NCI-H2171 treated with DMSO at 0.1 percent for 48 hours (cell line): ENCODE measurements at places on chromosomes 7 and 10.

GRCh38 chr10:92142949-92143348, 147.9 kb downstream of the CPEB3 start:
- DNase-seq, result no peak

GRCh38 chr7:44617225-44617890, 10.9 kb downstream of the OGDH start:
- no peak for DNase-seq

DNA sequence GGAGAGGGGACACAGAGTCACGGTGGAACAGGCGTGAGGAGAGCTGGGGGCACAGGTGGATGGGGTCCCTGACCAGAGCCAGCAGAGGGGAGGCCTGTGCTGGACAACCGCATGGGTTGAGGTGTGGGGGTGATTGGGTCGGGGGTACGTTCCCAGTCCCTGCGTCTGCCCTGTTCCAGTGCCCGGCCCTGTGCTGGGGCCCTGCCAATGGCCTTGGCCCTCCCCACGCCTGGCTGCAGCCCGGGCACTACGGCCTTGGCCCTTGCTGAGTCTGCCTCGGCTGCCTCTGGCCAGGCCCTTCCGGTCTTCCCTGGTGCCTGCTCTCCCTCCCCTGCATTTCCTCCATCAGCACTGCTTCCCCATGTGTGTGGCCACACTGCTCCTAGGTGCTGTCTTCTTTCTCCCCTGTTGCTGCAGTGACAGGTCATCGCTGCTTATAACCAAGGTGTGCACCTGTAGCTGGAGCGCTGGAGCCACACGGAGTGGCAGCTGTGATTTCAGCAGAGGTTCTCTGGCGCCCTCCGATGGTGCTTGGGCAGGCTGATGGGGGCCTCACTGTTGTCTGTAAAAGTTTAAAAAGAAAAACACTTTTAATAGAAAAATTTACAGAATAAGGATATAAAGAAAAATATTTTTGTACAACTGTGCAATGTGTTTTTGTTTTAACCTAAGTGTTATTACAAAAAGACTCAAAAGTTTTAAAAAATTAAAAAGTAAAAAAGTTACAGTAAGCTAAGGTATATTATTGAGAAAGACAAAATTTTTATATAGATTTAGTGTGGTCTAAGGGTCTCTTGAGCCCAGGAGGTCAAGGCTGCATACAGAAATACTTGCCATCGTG, 45.2 kb upstream of the BHLHA15 start:
- DNase-seq, result peak; percentile 32

- no peak for DNase-seq
Observed at GRCh38 chr10:92727550-92727949, 37.8 kb downstream of the HHEX start.

GRCh38 chr10:72790216-72790990, 98.5 kb downstream of the MCU start:
- no peak for DNase-seq

GRCh38 chr10:85459906-85460305, 906.7 kb downstream of the GRID1 start:
- DNase-seq, result no peak

DNA sequence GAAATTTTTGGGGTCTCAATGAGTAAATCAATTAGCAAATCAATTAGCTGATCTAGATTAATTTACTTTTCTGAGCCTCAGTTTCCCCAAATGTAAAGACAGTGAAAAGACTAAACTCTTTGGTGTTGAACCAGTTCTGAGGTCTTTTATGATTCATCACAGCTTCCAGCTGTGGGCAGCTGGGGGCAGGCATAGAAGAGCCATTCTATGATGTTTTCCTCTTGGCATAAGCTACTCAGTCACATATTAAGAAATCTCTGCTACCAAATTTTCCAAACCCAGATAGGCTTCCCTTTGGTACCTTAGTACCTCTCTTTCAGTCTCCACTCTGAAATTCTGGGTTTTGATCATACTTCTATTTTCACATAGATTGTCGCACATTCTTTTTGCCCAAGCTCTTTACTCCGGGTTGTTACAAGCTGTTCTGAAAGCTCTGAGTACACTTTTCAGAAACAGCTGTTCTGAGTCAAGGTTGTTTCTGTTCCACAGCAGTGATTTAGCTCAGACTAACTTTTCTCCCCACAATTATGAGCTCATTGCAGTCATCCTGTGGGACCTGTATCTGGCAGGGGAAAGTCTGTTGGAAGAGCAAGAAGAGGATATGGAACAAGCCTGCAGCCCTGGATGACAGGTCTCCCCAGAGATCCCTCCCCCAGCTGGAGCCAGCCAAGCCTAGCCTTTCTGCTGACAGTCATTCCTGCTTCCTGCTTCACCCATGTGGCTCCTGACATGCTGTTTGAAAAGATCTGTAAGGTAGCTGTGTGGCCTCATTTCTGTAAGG, 599.6 kb upstream of the GHITM start:
- DNase-seq, result peak; percentile 53

- peak; percentile 91 for DNase-seq
Observed at GRCh38 chr7:44796034-44796503, 412 bp upstream of the PPIA start.

DNA sequence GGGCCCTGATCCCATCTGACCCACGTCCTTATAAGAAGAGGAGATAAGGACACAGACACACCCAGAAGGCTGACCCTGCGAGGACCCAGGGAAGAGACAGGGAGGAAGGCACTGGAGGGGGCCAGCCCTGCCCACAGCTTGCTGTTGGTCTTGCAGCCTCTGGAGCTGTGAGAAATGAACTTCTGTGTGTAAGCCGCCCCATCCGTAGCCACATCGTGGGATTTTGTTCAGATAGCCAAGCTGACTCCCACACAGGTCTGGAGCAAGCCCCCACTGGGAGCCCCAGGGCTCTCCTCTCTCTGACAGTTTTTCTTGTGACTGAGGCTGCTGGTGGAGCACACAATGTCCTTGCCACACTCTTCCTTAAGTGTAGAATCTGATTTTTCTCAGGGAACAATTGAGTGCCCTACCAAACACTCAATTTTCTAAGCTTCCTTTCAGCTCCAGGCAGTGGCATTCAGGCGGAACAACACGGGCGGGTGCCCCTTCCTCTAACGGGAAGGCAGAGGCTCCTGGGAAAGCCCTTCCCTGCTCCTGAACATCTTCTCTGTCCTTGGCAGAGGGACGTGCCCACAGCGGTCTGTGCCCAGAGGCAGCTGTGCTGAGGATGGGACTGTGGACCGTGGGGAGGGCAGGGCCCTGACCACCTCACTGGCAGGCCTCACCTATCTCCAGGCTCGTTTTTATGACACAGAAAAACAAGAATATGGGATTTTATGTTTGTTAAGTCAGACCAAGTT, 160.6 kb upstream of the SHH start:
- no peak for DNase-seq

DNA sequence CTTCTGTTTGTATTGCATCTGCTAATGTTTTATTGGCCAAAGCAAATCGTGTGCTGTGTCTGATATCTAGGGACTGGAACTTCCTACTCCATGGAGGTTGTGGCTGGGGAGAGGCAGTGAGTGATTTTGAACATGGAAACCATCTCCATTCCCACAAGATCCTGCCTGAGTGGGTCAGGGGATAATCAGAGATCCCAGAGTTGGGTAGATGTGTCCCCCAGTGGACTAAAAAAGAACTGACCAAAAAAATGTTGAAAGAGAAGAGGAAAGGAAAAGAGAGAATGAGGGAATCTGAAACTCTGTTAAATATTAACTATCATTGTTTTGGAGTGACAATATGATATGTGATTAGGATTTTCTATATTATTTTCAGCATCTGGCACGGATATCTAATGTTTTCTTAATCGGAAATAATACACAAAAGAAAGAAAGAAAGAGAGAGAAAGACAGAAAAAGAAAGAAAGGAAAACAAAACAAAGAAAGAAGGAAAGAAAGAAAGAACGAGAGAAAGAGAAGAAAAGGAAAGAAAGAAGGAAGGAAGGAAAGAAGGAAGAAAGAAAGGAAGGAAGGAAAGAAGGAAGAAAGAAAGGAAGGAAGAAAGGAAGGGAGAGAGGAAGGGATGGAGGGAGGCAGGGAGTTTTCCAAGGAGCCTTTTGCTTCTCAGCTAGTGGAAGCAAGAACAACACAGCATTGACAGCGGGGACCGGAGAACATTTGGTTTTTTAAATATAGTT, 638.5 kb downstream of the CCSER2 start:
- no peak for DNase-seq

DNA sequence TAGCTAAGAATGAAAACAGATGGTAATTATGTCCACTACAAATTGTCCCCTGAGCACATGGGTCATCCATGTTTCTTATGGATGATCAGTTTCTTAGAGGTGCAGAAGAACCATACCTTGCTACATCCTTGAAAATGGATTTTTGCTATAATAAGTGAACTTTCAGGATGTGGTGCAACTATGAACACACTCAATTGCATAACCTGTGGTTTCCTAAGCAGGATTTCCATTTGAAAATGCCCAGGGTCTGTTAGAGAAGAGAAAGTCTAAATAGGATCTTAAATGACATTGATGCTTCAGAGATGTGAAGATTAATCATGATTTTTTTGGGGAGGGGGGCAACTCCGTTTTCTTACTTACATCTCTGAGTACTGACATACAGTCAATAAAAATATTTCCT, 39.6 kb upstream of the CACNB2 start:
- DNase-seq, result no peak

GRCh38 chr7:115135769-115136410, 214.0 kb downstream of the MDFIC start:
- peak; percentile 9 for DNase-seq

- DNase-seq, result no peak
Observed at GRCh38 chr10:53598914-53599313, 826.3 kb upstream of the MBL2 start.

GRCh38 chr7:78368771-78369170, 570.2 kb downstream of the PHTF2 start:
- no peak for DNase-seq

DNA sequence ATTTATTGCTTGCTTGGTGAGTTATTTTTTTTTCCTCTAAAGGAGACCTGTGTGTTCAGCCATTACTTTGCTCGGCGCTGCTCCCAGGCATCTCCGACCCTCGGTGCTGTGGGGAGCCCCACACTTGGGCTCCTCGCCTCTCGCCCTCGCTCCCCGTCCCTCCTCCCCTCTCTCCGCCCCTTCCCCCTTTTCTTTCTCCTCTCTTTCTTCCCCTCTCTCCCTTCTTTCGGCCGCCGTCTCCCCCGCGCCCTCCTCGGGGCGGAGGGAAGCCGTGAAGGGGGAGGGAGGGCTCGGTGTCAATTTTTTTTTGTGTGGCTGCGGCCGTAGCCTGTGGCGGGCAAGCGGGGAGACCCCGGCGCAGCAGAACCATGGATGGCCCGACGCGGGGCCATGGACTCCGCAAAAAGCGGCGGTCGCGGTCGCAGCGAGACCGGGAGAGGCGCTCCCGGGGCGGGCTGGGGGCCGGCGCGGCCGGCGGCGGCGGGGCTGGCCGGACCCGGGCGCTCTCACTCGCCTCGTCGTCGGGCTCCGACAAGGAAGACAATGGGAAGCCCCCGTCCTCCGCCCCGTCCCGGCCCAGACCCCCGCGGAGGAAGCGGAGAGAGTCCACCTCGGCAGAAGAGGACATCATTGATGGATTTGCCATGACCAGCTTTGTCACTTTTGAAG, 1.1 kb downstream of the AUTS2 start:
- DNase-seq, result peak; percentile 39

DNA sequence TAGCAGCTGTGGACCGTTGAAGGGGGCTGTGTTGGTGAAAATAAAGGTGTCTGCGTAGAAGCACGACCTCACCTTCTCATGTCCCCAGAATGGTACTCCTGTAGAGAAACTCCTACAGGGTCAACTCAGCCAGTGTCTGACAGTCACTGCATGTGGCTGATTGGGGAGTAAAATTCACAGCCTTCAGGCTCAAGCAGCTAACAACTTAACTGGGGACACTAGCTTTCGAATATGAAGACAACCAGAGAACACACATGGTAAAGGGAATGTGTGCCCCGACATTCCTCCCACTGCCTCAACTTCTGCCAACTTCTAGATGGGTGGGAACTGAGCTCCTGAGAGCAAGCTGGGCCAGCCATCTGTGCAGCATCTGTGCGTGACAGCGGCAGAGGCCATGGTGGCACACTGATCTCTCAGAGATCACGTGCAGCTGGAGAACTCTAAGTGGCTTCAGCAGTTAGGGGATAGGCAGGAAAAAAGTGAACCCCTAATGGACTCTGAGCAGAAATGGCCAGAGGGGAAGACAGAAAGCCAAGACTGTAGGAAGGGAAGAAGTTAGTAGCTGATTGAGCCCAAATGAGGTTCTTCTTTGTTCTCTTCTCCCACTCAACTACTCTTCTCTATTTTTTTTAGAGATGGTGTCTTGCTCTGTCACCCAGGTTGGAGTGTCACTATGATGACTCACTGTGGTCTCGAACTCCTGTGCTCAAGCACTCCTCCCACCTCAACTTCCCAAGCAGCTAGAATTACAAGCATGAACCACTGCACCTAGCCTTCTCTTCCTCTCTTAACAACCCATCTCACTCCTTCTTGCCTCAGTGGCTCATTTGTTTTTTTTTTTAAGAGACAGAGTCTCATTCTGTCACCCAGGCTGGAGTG, 280.8 kb downstream of the ZEB1 start:
- DNase-seq, result peak; percentile 68

DNA sequence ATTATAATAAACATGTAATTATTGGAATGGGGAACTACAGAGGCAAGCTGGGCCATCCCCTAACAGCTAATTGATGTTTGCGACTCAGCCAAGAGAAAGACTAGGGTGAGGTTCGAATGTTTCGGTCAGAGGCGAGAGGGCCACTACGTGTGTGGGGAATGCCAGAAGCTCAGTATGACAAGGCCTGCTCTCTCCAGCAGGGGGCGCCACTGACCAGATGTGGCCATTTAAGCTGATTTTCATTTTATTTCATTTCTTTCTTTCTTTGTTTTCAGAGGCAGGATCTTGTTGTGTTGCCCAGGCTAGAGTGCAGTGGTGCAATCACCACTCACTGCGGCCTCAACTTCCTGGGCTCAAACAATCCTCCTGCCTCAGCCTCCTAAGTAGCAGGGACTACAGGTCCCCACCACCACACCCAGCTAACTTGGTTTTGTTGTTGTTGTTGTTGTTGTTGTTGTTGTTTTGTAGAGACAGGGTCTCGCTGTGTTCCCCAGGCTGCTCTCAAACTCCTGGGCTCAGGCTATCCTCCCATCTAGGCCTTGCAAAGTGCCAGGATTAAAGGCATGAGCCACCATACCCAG, 38.1 kb downstream of the TMEM130 start:
- DNase-seq, result no peak

- DNase-seq, result no peak
Observed at GRCh38 chr10:29005988-29006387, 282.9 kb upstream of the LYZL1 start.

- DNase-seq, result no peak
Observed at GRCh38 chr10:130863044-130863443, 448.5 kb downstream of the TCERG1L start.

DNA sequence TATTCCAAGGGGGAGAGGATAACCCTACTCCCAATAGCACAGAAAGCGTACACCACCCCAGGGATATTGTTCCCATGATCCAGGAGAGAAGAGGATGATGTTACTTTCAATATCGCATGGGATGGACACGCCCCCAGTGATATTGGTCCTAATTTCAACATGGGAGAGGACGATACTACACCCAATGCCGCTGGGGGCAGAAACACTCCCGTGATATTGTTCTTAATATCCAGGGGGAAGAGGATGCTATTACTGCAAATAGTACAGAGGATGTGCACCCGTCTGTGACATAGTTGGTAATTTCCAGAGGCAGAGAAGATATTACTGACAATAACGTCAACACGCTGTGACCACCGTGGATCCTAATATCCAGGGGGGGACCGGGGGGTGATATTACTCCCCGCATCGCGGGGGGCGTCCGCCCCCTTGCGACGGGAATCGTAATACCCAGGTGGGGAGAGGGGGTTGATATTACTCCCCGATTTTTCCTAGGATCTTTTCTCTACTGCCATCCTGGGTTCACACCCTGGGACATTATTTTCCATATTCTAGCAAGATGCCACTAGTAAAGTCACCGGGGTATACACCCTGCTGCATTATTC, 16.6 kb downstream of the MEIG1 start:
- DNase-seq, result peak; percentile 4

- DNase-seq, result no peak
Observed at GRCh38 chr7:7795203-7795602, 76.8 kb upstream of the RPA3 start.
